CD4-positive, alpha-beta T cell treated with Interleukin-1 beta for 1 hour (primary cell): ENCODE measurements at places on chromosomes 5 and 9.
A peak's percentile ranks its signal among the peaks of the same experiment; 100 is the strongest.

DNA sequence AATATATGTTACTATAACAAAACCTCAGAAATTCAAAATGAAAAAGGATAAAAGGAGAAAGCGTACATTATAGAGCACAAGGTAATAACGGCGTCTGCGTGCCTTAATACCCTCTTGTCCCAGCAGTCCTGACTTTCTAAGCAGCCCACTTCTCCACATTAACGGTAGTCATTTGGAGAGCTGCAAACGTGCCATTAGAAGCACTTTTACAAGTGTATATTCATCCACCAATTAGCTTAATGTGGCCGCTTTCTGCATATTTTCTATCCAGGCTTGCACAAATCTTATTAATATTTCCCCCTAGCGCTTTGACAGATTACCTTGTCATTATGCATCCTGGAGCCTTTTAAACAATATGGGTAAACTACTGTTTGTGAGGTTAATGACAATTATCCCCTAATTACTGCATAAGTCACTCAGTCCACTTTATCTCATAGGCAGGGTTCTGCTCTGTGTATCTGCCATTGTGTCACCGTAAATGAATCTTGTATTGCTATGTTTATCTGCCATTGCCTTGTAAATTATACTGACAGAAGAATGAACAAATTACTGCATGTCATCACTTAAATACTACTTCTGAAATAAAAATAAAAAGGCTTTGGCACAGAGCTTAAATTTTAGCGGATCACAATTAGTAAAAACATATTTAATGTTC, 421.3 kb downstream of the BNC2 start:
- no peak for DNase-seq

- DNase-seq = no peak
Measured at GRCh38 chr5:107456281-107456715, 214.4 kb downstream of the EFNA5 start.

- peak; percentile 39 for DNase-seq
Measured at GRCh38 chr9:133238272-133238850, 29.3 kb upstream of the OBP2B start.

GRCh38 chr5:160354666-160355065, 15.8 kb downstream of the C1QTNF2 start:
- no peak for DNase-seq

GRCh38 chr5:159286420-159287035, 23.4 kb downstream of the UBLCP1 start:
- DNase-seq = no peak

GRCh38 chr5:141529873-141530272, 41.0 kb downstream of the PCDHGC5 start:
- DNase-seq = no peak

DNA sequence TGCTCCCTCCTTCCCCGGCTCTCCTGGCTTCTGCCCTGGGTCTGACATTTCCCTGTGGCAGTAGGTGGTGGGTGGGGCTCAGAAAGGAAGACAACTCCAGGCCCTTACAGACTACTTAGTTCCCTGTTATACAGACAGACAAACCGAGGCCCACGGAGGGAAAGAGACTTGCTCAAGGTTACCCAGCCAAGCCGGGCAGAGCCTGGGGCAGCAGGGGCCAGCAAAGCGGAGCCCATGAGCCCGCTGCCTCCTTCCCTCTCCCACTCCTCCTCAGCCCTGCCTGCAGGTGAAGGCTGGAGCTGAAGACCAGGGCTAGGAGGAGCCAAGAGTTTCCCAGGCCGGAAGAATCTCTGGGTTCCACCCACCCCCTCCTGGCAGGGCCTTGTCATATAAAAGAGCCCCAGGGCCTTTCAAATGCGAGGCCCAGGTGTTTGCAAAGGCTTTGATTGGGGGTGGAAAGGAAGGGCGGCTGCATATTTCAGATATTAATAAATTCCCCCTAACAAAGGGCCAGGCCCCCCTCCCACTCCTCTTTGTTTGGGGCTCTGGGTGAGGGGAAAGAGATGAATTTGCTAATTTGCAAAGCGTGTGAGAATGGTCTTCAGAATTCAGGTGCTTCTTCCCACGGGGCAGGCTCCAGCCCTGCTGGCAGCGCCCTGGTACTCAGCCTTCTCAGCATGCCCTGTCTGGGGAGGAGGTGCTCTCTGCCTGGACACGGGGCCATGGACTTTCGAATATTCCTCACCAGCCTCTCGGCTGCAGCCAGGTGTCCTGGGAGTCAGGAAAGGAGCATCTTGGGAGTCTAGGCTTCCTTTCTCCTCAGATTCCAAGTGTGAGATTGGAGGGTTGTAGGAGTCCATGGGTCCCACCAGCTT, 21.5 kb downstream of the SLC6A7 start:
- DNase-seq = no peak

DNA sequence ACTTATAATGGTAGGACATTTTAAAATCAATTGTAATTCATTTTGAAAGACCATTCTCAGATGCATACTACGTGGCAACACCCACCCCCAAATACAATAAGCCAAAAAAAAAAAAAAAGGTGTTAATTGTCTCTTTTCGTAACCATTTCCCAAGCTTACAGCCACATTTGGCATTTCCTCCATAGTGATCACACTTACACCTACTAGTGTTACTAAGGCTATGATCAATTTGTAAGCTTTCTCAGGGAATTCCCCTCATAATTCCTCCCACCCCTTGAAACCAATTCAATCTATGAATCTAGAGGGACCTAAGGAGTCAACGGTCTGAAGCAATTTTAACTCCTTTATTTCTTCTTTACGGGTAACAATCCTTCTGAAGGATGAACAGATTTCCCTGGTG, 40.1 kb downstream of the NR2F1 start:
- DNase-seq = no peak

DNA sequence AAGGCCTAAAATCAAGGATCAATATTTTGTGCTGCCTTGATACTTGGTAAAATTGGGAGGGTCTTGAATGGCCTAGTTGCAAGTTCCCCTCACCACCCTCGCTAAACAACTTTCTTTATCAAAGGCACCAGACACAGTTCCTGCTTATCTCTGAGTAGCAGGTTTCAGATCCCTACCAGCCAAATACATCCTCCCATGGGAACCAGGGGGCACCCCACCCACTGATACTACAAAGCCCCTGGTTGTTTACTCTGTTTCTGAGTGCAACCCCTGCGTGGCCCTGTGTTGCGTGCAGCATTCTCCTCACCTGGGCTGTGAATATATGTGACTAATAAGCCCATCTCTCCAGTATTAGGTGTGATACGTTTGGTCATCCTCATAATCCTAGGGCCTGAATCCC, 314.9 kb downstream of the DRD1 start:
- no peak for DNase-seq

DNA sequence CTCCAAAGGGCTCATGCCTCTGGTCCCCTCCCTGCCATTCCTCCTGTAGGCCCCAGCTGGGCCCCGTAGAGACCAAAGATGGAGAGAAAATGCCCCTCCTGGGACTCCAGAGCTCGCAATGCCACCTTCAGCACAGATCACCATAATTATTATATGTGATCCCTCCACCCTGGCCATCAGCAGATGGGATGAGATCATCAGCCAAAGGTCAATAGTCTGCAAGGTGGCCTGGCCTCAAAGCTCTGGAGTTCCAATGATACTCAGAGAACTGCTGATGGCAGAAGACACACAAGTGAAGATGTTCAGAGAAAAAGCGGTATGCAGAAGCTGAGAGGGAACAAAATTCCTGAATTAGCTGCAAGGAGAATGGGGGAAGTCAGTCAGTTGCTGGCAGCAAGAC, 5.0 kb downstream of the RPP25L start:
- no peak for DNase-seq

GRCh38 chr5:68292316-68292715, 76.8 kb downstream of the PIK3R1 start:
- DNase-seq = no peak
